Endothelial cell of umbilical vein (primary cell): ENCODE measurements at places on chromosomes 4 and X. TPM values are rescaled to one million over a fixed set of nuclear protein-coding genes. Genes with fewer than 3 reads are reported as not detected.

Gene CFAP99
- total RNA-seq = 0.12 TPM in 1 of 2 replicates, not detected in the other

Gene ATP2B3
- 0.07 and 0.16 TPM in 2 replicates for total RNA-seq

Gene IL2
- total RNA-seq = not detected in 2 replicates

Gene FAM47A
- total RNA-seq = not detected in 2 replicates

Gene GPR173
- 8.3 and 11.3 TPM in 2 replicates for total RNA-seq

GRCh38 chrX:101749436-101749835, 89.8 kb upstream of the ARMCX2 start:
- H3K27ac ChIP-seq = no peak overlapping the region
- H3K4me1 ChIP-seq = peaks cover 4% of the 10 kb centered on the region
- no peaks in the 10 kb centered on the region for H3K27me3 ChIP-seq

DNA sequence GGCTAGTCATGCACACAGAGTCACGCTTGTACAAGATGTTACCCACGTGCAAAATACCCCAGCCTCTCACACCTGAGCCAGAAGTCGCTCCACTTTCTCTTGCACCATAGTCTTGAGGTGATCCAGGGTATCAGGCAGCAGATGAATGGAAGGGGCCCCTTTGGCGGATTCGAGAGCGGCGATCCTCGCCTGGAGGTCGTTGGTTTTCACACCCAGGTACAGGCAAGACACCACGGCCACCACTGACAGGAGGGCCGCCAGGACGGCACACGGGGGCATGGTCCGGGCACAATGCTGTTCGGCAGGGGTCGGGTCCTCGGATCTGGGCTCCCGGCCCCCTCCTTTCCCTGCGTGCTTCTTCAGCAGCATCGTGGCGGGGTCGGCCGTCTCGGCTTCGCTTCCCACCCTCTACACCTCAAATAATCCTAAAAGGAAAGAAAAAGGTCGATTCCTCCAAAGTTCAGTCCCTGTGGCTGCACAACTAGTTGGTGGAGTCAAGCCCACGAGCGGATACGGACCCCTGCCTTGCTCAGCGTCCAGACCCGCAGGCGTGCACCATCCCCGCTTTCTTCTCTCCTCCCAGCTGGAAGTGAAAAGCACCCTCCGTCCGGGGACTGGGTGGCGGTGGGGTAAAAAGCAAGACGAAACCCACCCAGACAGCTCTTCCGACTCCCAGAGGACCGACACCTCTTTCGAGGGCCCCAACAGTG, 652 bp downstream of the COL25A1 start:
- no peaks in the 10 kb centered on the region for H3K36me3 ChIP-seq
- peak overlapping the region; percentile 38 for H3K4me3 ChIP-seq
- peaks cover 16% of the 10 kb centered on the region for H3K4me1 ChIP-seq
- H3K27me3 ChIP-seq = peaks cover 40% of the 10 kb centered on the region
- H3K27ac ChIP-seq = no peak overlapping the region

DNA sequence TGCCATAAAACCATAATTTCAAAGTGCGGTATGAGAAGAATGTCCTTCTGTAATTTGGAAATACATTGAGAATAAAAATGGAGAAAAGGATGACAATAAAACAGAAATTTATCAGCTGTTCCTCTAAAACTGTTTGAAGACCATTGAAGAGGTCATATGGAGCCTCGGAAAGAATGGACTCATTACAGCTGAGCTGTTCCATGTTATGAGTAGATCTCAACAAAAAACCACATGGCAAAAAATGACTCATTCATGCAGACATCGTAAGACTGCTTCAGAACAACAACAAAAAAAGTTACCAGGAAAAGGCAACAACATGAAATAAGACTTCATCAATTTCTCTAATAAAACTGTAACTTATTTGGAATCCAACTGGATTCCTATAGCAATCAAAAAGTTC, 39.7 kb downstream of the AKAP4 start:
- H3K4me3 ChIP-seq = no peak overlapping the region
- H3K36me3 ChIP-seq = no peaks in the 10 kb centered on the region
- no peaks in the 10 kb centered on the region for H3K4me1 ChIP-seq
- DNase-seq = no peak

- no peaks in the 10 kb centered on the region for H3K27me3 ChIP-seq
- DNase-seq = no peak
- H3K4me1 ChIP-seq = peaks cover 10% of the 10 kb centered on the region
- no peak overlapping the region for H3K27ac ChIP-seq
Observed at GRCh38 chr4:106704253-106704870, 331.8 kb downstream of the DKK2 start.

DNA sequence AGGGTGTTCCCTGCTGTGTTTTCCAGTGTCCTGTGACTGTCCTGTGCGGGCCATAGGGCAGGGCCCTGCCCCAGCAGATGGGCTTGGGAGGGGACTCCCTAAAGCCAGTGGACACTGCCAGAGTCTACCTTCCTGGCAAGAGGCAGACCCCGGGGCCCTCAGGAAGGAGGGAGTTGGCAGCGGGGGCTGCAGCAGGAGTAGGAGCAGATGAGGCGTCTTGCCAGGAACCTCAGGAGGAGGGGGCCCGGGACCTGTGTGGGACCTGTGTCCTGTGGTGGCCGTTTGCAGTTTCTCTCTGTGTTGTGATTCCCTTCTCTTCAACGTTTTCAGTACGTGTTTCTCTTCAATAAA, 3.8 kb downstream of the PNMA3 start:
- H3K4me1 ChIP-seq = no peaks in the 10 kb centered on the region
- no peak for DNase-seq
- peaks cover 2% of the 10 kb centered on the region for H3K27me3 ChIP-seq
- no peak overlapping the region for H3K27ac ChIP-seq

DNA sequence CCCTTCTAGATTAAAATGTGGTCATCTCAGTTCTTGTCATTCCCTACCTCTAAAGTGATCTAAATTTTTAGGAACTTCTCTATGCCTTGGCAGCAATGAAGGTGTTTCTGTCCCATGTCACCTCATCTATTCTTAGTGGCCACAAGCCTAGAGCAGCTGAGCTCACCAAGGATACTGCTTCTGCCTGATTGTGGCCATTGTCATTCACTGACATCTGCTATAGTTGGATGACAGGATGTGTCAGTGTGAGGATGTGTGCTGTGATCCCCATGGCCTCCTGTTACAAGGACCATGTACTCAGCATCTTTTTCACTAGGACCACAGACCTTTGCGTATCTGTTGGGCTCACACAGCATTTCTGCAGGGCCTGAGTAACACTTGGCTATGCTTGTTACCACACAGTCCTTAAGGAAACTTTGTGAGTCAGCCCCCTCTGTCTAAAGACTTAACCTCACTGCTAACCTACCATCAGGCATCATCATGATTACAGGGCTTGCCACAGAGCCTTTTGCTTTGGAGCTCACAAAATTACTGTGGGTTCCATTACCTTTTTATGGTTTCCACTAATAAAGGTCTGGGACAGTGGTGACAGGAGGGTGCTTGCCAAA, 421.0 kb downstream of the ADAM29 start:
- no peak for DNase-seq
- H3K4me3 ChIP-seq = no peak overlapping the region
- H3K27ac ChIP-seq = no peak overlapping the region
- no peaks in the 10 kb centered on the region for H3K36me3 ChIP-seq

- no peak overlapping the region for H3K27ac ChIP-seq
- H3K36me3 ChIP-seq = no peaks in the 10 kb centered on the region
- no peak overlapping the region for H3K4me3 ChIP-seq
Observed at GRCh38 chr4:88573276-88573980, 18.9 kb upstream of the HERC3 start.

DNA sequence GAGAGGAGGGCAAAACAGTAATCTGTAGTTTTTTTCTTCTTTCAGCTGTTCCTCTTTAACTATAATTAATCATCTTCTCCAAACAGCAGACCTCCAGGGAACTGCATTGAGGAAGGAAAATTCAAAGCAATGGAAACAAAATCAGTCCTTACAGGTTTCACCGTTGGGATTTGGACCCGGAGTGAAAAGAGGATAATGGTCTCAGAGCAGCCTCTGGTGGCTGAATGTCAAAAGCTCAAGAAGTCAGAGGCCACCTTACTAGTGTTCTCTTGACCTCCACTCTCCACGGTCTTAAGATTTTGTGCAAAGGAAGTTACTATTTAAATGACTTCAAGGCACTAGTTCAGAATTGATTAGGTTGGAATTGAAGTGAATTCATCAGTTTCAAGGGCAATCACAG, 16.0 kb upstream of the MID1 start:
- DNase-seq = peak; percentile 73
- peaks cover 10% of the 10 kb centered on the region for H3K4me1 ChIP-seq
- H3K4me3 ChIP-seq = no peak overlapping the region
- no peaks in the 10 kb centered on the region for H3K36me3 ChIP-seq
- H3K27ac ChIP-seq = no peak overlapping the region

DNA sequence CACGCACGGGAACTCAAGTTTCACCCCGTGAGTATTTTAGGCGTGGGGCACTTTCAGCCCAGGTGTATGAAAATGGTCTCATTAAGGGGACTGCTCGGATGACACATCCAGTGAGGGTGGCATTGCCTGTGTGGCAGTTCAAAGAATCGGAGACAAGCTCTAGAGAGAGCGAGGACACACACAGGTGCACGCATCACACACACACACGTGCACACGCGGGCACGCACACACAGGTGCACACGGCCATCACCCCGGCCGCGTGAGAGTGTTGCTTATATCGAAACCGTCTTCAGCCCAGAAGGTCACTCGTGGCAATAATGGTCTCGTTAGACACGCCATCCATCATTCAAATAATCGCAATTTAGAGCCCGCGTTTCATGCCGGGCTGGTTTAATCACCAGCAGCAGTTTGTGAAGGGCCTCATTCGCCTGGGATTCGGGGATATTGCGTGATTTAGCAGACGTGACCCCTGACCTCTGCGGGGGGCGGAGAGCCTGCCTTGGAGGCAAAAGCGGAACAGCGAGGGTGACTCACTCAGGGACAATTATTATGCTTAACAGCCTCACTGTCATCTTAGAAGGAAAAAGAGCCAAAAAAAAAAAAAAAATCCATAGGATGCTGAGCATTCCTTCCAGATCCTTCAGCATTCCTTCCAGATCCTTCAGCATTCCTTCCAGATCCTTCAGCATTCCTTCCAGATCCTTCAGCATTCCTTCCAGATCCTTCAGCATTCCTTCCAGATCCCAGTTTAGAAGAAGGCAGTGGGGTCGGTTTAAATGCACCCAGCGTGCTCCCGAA, 89.4 kb upstream of the PPP2R3B start:
- no peaks in the 10 kb centered on the region for H3K36me3 ChIP-seq
- H3K27me3 ChIP-seq = no peaks in the 10 kb centered on the region
- no peak overlapping the region for H3K4me3 ChIP-seq
- DNase-seq = no peak
- no peak overlapping the region for H3K27ac ChIP-seq

DNA sequence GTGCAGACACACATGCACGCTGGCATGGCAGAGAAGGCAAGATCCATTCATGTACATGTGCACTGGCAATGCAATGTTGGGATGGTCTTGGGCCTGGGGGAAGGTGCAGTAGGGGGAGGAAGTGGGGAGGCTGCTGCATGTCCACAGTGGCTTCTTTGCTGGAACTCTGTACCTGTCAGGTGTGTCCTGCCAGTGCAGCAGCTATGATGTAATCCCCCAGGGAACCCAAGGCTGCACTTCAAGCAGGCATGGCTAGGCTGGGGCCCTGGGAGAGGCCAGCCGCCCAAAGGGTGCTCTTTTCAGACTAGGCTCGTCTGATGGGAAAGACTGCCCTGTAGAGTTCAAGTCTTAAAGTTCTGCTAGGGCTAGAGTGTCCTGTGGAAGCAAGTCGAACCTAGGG, 1304.0 kb downstream of the FAM133A start:
- no peak overlapping the region for H3K27ac ChIP-seq
- H3K4me1 ChIP-seq = no peaks in the 10 kb centered on the region
- H3K27me3 ChIP-seq = no peaks in the 10 kb centered on the region
- H3K36me3 ChIP-seq = no peaks in the 10 kb centered on the region

DNA sequence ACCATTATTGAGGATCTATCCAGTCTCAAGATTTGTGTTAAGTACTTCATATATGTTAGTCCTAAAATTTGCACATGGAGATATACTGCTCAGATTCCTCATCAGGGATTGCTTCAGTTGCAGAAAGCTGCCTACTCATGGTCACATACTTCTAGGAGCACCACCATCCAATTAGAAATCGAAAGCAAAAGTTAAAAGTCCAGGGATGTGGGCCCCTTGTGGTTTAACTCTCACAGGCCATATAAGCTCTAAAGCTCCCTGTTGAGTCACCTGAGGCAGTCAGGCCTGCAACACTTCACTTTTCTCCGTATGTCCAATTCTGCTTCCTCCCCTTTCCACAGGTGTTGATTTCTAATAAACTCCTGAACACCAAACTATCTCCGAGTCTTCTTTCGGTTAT, 84.2 kb downstream of the CNOT6L start:
- DNase-seq = no peak
- H3K4me3 ChIP-seq = no peak overlapping the region
- no peaks in the 10 kb centered on the region for H3K4me1 ChIP-seq

- no peak overlapping the region for H3K27ac ChIP-seq
- H3K4me3 ChIP-seq = no peak overlapping the region
Observed at GRCh38 chrX:27674491-27674890, 84.3 kb downstream of the DCAF8L2 start.

GRCh38 chr4:163622379-163623035, 128.0 kb downstream of the TMA16 start:
- H3K36me3 ChIP-seq = no peaks in the 10 kb centered on the region
- no peaks in the 10 kb centered on the region for H3K4me1 ChIP-seq
- no peak overlapping the region for H3K4me3 ChIP-seq
- no peaks in the 10 kb centered on the region for H3K27me3 ChIP-seq

GRCh38 chrX:96204928-96205327, 479.7 kb upstream of the DIAPH2 start:
- H3K4me3 ChIP-seq = no peak overlapping the region
- DNase-seq = no peak
- H3K27me3 ChIP-seq = no peaks in the 10 kb centered on the region
- no peaks in the 10 kb centered on the region for H3K36me3 ChIP-seq
- H3K27ac ChIP-seq = no peak overlapping the region

DNA sequence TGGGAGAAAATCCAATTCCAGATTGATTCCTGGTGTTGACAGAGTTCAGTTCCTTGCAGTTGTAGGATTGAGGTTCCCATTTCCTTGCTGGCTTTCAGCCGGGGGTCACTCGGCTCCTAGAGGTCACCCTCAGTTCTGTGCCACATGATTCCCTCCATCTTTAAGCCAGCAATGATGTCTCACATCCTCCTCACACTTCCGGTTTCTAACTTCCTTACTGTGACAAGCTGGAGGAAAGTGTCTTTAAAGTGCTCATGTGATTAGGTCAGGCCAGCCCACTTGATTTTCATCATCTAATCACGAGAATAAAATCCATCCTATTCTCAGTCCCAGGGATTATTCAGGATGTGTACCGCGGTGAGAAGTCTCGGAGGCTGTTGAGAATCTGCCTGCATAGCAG, 19.4 kb upstream of the SMIM31 start:
- no peaks in the 10 kb centered on the region for H3K4me1 ChIP-seq
- DNase-seq = no peak
- H3K27ac ChIP-seq = no peak overlapping the region
- H3K36me3 ChIP-seq = no peaks in the 10 kb centered on the region
- H3K27me3 ChIP-seq = no peaks in the 10 kb centered on the region
- H3K4me3 ChIP-seq = no peak overlapping the region
